ENCODE measurements at places on chromosomes 7 and 10.

GRCh38 chr7:49091519-49091918 lies 167.2 kb downstream of the CDC14C start:
- DNase-seq = no peak
- H3K4me1 ChIP-seq = no peaks in the 10 kb centered on the region
- H3K27me3 ChIP-seq = no peaks in the 10 kb centered on the region
- no peak overlapping the region for H3K27ac ChIP-seq
- H3K4me3 ChIP-seq = no peak overlapping the region

DNA sequence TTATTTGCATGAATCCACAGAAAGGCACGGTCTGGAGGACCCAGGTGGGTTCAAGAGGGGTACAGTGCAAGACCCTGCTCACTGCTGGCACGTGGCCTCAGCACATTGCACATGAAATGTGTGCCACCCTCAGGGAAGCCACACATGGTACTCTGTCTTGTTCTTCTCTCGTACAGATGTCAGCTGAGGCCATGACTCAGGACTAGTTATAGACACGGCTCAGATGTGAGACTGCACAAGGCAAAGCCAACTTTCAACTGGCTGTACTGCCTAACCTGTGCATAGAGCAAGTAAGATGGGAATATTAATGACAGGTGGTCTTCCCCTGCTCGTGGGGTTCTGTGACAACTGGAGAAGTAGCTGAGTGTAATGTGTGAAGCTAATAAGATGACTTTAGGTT lies 249.4 kb upstream of the CTBP2 start:
- no peak overlapping the region for H3K4me3 ChIP-seq
- no peaks in the 10 kb centered on the region for H3K4me1 ChIP-seq
- peak; percentile 7 for DNase-seq

GRCh38 chr10:125160856-125161706 lies 718 bp upstream of the CTBP2 start:
- DNase-seq = no peak
- no peak overlapping the region for H3K27ac ChIP-seq

- H3K36me3 ChIP-seq = no peaks in the 10 kb centered on the region
- H3K27ac ChIP-seq = no peak overlapping the region
- DNase-seq = no peak
- no peak overlapping the region for H3K4me3 ChIP-seq
- 0 out of 2 replicates have a peak, but pooled peaks cover 2% of the 10 kb centered on the region for H3K27me3 ChIP-seq
Observed at GRCh38 chr7:69567800-69568199, 30.5 kb upstream of the AUTS2 start.

- no peaks in the 10 kb centered on the region for H3K36me3 ChIP-seq
- peaks cover 4% of the 10 kb centered on the region for H3K4me1 ChIP-seq
- no peak overlapping the region for H3K27ac ChIP-seq
- no peaks in the 10 kb centered on the region for H3K27me3 ChIP-seq
- DNase-seq = no peak
Observed at GRCh38 chr7:142508251-142508650, 241.0 kb upstream of the PRSS1 start.

DNA sequence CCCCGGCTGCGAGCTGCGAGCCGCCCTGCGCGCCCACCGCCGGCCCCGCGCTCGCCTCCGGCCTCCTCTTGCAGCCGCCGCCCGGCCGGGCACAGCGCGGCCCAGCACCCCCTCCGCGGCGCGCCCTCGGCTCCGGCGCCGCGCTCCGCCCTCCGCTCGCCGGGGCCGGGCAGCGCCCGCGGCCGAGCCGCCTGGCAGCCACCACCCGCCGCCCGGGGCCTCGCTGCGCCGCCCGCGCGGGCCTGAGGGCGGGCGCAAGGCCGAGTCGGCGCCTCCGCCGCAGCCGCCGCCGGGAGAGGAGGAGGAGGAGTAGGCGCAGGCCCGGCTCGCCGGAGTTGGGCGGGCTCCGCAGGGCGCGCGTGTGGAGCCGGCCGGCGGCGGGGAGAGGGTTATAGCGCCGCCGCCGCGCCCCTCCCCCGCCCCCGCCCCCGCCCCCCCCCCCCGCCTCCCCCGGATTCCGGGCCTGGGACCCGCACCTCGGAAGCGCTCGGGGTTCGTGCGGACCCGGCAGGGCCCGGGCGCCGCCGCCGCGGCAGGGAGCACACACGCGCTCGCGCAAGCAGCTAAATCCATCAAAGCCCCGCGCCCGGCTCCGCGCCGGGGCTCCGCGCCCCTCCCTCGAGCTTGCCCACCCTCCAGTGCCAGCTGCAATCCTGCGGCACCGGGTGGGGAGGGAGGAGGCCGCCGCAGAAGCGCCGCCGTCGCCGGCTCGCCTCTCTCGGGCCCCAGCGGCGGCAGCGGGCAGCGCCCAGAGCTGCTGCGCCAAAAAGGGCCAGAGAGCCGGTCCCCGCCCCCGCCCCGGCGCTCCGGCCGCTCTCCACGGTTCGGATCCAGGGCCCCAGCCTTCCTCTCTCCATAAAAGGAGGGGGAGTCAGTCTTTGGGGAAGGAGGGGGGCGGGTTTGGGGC lies at the start of gene PDGFA:
PDGFA (minus strand) TSS at position 363 of the 907 bp plus-strand sequence. CDS start 845 bp downstream, outside the sequence.
- no peaks in the 10 kb centered on the region for H3K27me3 ChIP-seq
- peak; percentile 74 for DNase-seq
- no peak within 1 kb of the TSS for H3K27ac ChIP-seq
- no peaks in the 10 kb centered on the region for H3K36me3 ChIP-seq

GRCh38 chr10:69803809-69804208 lies 2.1 kb downstream of the COL13A1 start:
- DNase-seq = no peak
- no peak overlapping the region for H3K4me3 ChIP-seq
- H3K4me1 ChIP-seq = no peaks in the 10 kb centered on the region
- no peaks in the 10 kb centered on the region for H3K27me3 ChIP-seq
- H3K36me3 ChIP-seq = no peaks in the 10 kb centered on the region

- peaks cover 4% of the 10 kb centered on the region for H3K4me1 ChIP-seq
- H3K27ac ChIP-seq = no peak overlapping the region
- no peaks in the 10 kb centered on the region for H3K27me3 ChIP-seq
- no peak overlapping the region for H3K4me3 ChIP-seq
- no peak for DNase-seq
Observed at GRCh38 chr7:106127984-106128780, 16.1 kb upstream of the SYPL1 start.

GRCh38 chr10:46080886-46081285 lies 34.8 kb upstream of the MSMB start:
- H3K27me3 ChIP-seq = no peaks in the 10 kb centered on the region
- no peaks in the 10 kb centered on the region for H3K4me1 ChIP-seq
- no peak overlapping the region for H3K4me3 ChIP-seq
- DNase-seq = no peak
- H3K27ac ChIP-seq = no peak overlapping the region
- H3K36me3 ChIP-seq = no peaks in the 10 kb centered on the region

DNA sequence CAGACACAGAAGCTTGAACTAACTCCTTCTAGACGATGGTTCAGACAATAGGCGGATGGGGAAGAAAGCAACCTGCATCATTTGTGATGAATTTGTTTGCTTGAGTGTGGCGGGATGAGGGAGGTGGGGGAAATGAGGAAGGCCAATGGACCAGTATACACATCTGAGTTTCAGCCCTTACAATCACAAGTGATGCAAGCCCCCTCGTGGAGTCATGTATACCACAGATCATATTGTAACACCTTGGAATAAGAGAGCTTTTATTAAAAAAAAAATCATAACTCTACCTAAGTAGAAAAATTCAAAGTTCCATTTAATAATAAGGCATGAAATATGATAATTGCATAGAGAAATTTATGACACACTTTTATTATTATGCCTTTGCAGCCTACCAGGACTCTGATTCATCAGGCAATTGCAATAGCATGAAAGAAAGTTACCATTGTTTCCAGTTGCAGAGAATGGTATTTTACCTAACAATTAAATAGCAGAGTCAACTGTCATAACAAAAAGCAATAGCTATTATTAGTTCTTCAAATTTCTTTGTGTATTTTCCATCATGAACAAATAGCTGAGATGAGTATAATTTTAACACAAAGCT lies 230.2 kb upstream of the AKR1E2 start:
- no peaks in the 10 kb centered on the region for H3K36me3 ChIP-seq
- no peak overlapping the region for H3K4me3 ChIP-seq
- H3K27me3 ChIP-seq = no peaks in the 10 kb centered on the region
- no peaks in the 10 kb centered on the region for H3K4me1 ChIP-seq
- no peak overlapping the region for H3K27ac ChIP-seq
- DNase-seq = no peak

- no peaks in the 10 kb centered on the region for H3K27me3 ChIP-seq
- no peaks in the 10 kb centered on the region for H3K4me1 ChIP-seq
- no peak for DNase-seq
- H3K36me3 ChIP-seq = no peaks in the 10 kb centered on the region
- H3K4me3 ChIP-seq = no peak overlapping the region
Observed at GRCh38 chr7:134827889-134828288, 48.5 kb downstream of the CALD1 start.

- H3K4me1 ChIP-seq = no peaks in the 10 kb centered on the region
- H3K4me3 ChIP-seq = no peak overlapping the region
- H3K36me3 ChIP-seq = no peaks in the 10 kb centered on the region
- DNase-seq = no peak
Observed at GRCh38 chr7:132179080-132179430, 397.2 kb downstream of the PLXNA4 start.

GRCh38 chr10:84695902-84696301 lies 367.5 kb downstream of the CCSER2 start:
- H3K27ac ChIP-seq = no peak overlapping the region
- no peak for DNase-seq
- no peaks in the 10 kb centered on the region for H3K27me3 ChIP-seq
- H3K4me3 ChIP-seq = no peak overlapping the region

- H3K27ac ChIP-seq = no peak overlapping the region
- DNase-seq = peak; percentile 48
- no peaks in the 10 kb centered on the region for H3K27me3 ChIP-seq
- no peaks in the 10 kb centered on the region for H3K36me3 ChIP-seq
- no peaks in the 10 kb centered on the region for H3K4me1 ChIP-seq
Observed at GRCh38 chr7:21550821-21551531, 8.1 kb downstream of the DNAH11 start.

GRCh38 chr10:78602201-78602932 lies 466.4 kb upstream of the ZMIZ1 start:
- no peak overlapping the region for H3K4me3 ChIP-seq
- no peaks in the 10 kb centered on the region for H3K27me3 ChIP-seq
- DNase-seq = no peak
- H3K27ac ChIP-seq = no peak overlapping the region
- H3K4me1 ChIP-seq = no peaks in the 10 kb centered on the region
- H3K36me3 ChIP-seq = no peaks in the 10 kb centered on the region

- H3K27me3 ChIP-seq = no peaks in the 10 kb centered on the region
- no peaks in the 10 kb centered on the region for H3K36me3 ChIP-seq
- no peak for DNase-seq
- no peak overlapping the region for H3K27ac ChIP-seq
- no peaks in the 10 kb centered on the region for H3K4me1 ChIP-seq
Observed at GRCh38 chr10:18737841-18738240, 78.6 kb downstream of the ARL5B start.

GRCh38 chr7:138907850-138908249 lies 73.3 kb downstream of the KIAA1549 start:
- no peak overlapping the region for H3K27ac ChIP-seq
- no peaks in the 10 kb centered on the region for H3K4me1 ChIP-seq

DNA sequence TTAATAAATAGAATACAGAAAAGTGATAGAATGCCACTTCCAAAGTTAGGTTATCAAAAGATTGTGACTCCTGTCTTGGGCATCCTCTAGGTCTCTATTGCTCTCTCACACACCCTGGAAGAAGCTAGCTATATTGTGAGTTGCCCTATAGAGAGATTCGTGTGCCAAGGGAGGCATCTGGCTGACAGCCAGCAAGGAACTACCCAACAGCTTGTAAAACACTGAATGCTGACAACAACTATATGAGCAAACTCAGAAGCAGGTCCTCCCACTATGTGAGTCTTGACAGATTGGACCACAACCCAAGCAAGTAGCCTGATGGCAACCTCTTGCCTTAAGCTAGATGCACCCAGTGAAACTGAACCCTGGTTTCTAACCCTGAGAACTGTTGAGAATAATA lies 55.7 kb upstream of the CDK14 start:
- no peaks in the 10 kb centered on the region for H3K27me3 ChIP-seq
- peaks cover 15% of the 10 kb centered on the region for H3K4me1 ChIP-seq
- H3K27ac ChIP-seq = no peak overlapping the region
- no peak overlapping the region for H3K4me3 ChIP-seq
- no peak for DNase-seq

GRCh38 chr10:88332503-88333247 lies 250.4 kb downstream of the RNLS start:
- peak overlapping the region; percentile 70 for H3K27ac ChIP-seq
- H3K4me3 ChIP-seq = no peak overlapping the region
- no peaks in the 10 kb centered on the region for H3K36me3 ChIP-seq
- H3K4me1 ChIP-seq = peaks cover 12% of the 10 kb centered on the region

DNA sequence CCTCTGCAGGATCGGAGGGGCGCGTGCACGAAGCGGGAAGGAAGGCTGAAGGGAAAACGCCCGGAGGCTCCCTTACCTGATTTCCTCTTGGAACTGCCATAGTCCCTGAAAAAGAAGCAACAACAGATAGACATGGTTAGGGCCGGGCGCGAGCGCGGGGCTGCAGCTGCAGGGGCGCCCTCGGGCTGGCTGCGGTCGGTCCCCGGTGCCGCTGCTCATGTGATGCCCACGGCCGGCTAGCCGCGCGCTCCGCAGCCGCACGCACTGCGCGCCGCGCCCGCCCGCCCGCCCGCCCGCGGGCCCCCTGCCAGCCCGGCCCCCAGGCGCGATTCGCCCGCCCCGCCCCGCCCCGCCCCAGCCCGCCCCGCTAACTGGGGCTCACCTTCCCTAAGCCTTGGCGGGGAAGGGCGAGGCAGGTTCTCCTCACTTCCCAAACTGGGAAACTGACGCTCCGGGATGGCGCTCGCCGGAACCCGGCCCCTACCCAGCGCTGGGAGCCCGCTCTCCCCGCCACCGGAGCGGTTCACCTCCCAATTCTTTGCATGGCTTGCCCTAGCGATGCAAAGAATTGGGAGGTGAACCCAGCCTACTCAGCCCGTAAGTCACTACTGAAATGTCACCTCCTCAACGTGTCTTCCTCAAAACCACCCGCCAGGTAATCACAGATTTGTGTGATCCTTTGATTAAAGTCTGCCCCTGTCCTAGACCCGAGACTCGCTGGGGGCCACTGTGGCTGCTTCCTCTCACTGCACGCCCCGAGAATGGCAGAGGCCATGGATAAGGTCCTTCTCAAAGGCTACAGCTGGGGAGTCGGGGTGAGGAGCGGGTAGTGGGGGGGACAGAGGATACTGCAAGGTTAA lies 162.2 kb downstream of the SH3PXD2A start:
- peak; percentile 57 for DNase-seq
- peaks cover 13% of the 10 kb centered on the region for H3K4me1 ChIP-seq
- no peaks in the 10 kb centered on the region for H3K36me3 ChIP-seq
- peak overlapping the region; percentile 57 for H3K4me3 ChIP-seq

DNA sequence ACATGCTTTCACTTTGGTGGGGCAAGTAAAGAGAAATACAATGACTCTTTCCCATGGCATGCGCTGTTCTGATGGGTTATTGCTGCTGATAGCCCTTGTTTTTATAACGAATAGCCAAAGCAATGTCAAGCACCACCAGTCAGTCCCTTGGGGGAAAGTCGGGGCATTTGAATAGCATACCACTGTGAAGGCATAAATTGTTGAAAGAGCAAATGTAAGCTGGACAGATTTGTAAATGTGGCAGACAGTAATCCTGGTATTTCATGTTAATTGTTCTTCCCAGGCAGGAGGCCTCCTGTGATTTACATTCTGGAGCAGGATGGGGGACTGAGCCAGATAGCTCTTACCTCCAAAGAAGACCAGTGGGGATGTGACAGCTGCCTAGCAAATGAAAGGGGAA lies 293.3 kb downstream of the ADRA2A start:
- no peak for DNase-seq
- no peak overlapping the region for H3K4me3 ChIP-seq
- H3K4me1 ChIP-seq = no peaks in the 10 kb centered on the region
- H3K36me3 ChIP-seq = no peaks in the 10 kb centered on the region

Measured in Karpas-422 (cell line).